ENCODE measurements at places on chromosomes 1 and 21.
A peak's percentile ranks its signal among the peaks of the same experiment; 100 is the strongest.

DNA sequence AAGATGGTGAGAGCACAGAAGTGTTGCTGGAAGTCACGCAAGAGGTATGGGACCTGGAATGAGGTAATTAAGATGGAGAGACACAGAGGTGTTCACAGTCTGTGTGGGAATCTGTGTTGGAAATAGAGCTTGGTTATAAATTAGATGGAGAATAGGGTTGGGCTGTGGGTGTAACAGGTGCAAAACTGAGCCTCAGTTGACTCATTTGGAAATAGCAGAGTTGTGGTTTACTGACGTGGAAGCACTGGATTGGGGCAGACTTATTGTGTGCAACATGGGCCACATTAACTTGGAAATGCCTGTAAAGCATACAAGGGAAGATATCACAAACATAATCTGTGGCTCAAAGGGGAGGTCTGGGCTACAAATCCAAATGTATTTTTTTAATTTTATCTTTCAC, 13.0 kb downstream of the CAMSAP2 start:
- DNase-seq: no peak

GRCh38 chr1:1889847-1890505, 911 bp downstream of the GNB1 start:
- peak; percentile 56 for DNase-seq

DNA sequence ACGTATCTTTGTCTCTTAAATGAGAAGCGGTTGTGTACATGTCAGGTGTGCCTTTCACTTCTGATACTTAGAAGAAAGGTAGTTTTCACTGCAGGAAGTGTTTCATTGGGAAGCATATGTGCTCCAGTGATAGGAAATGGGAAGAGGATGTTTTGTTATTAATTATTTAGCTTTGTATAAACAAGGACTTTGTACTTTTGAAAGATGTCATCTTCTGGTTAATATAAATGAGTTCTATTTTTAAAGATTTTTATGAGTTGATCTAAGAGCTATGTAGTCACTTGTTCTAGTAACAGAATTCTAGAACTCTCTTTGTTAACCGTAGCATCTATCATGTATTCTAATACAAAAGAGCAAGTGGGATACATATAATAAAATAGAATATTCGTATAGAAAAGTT, 130.5 kb downstream of the RASAL2 start:
- no peak for DNase-seq

DNA sequence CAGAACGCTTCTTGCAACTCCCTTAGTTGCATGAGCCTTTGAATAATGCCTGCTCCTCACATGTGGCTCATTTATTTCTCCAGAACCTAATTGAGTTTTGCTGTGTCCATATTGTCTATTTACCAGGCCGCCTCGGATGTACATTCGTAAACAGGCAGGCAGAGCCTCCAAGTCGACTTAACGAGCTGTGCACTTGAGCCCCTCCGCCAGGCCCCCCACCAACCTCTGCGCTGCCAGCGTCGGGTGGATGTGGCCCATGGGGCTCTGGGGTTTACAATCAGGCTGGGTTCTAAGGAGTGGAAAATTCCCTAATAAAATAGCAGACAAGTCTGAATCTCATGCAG, 106.1 kb downstream of the NPHP4 start:
- no peak for DNase-seq

GRCh38 chr1:46797696-46798470, 963 bp upstream of the CYP4B1 start:
- no peak for DNase-seq

DNA sequence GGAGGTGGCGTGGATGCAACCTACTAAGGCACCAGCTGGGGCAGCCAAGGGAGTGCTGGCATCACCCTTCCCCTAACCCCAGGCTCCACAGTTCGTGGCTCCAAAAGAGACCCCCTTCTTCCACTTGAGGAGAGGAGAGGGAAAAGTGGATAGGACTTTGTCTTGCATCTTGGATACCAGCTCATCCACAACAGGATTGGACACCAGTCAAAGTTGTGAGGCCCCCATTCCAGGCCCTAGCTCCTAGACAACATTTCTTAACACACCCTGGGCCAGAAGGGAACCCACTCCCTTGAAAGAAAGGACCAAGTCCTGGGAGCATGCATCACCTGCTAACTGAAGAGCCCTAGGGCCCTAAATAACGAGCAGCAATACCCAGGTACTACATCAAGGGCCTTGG, 372.6 kb upstream of the PLXNA2 start:
- DNase-seq: no peak

DNA sequence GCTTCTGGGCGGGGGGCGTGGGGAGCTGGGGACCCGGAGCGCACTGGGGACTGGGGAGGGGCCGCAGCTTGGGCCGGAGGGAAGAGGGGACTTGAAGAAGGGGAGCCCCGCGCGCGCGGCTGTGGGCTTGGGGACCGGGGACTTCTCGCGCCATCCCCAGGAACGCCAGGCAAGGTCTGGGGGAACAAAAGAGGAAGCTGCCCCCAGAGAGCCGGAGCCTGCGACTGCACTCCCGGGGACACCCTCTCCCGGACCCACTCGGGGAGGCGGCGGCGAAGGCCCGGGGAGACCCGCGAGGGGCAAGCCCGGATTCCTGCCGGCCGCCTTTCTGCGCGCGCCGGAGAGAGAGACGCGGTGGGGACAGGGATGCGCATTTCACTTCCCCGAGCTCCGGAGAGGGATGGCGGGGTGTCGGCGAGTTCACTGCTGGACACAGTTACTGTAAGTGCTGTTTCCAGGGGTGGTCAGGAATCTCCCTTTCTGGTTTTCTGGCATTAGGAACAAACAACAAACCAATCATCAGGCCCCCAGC, 732 bp downstream of the ABCG1 start:
- DNase-seq: peak; percentile 39

DNA sequence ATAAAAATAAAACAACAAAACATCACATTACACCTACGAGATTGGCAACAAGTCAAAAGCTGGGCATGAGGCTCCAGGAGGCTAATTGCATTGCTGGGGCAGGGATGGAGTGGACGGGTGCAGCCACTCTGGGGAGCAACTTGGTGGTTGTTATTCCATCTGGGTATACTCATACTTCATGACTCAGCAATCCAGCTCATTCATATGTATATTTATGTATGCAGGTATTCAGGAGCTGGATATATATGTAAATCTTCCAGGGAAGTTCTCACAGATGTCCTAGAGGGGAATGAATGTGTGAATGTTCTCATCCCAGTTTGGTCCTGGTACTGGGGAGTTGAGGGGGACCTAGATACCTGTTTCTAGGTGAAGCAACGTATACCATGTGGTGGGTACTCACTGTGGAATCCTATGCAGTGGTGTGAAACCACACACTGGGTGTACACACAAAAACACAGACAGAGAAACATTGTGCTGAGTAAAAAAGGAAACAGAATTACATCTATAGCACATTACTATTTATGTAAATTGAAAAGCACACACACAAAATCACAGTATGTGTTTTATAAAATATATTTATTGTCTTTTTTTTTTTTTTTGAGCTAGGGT, 79.7 kb upstream of the RAB4A start:
- no peak for DNase-seq

DNA sequence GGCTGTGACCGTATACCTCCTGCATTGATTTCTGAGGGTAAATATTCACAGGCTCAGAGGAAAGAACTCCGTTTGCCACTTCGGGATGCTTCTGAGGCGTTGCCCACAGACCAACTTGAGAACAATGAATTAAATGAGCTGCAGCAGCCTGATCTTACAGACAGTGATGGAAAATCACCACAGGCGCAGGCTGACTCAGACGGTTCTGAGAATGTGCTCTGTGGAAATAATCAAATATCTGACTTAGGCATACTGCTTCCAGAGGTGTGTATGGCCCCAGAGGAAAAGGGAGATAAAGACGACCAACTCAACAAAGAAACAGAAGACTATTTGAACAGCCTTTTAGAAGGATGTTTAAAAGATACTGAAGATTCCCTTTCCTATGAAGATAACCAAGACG, 76.7 kb upstream of the SCCPDH start:
- no peak for DNase-seq

- no peak for DNase-seq
These were observed 42.4 kb upstream of the TENT5C start for GRCh38 chr1:117563492-117563875.

- DNase-seq: no peak
These were observed 54.9 kb downstream of the ENAH start for GRCh38 chr1:225597926-225598575.

DNA sequence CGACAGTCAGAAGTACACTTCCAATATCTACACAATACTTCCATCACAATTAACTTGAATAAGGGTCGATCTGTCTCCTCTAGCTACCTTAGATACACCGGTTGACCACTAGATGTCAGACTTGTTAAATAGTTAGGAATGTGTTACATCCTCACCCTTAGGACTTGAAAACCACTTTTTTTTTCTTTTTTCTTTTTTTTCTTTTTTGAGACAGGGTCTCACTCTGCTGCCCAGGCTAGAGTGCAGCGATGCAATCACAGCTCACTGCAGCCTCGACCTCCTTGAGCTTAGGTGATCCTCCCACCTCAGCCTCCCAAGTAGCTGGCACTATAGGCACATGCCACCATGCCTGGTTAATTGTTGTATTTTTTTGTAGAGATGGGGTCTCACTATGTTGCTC, 120.4 kb upstream of the GREM2 start:
- DNase-seq: no peak

DNA sequence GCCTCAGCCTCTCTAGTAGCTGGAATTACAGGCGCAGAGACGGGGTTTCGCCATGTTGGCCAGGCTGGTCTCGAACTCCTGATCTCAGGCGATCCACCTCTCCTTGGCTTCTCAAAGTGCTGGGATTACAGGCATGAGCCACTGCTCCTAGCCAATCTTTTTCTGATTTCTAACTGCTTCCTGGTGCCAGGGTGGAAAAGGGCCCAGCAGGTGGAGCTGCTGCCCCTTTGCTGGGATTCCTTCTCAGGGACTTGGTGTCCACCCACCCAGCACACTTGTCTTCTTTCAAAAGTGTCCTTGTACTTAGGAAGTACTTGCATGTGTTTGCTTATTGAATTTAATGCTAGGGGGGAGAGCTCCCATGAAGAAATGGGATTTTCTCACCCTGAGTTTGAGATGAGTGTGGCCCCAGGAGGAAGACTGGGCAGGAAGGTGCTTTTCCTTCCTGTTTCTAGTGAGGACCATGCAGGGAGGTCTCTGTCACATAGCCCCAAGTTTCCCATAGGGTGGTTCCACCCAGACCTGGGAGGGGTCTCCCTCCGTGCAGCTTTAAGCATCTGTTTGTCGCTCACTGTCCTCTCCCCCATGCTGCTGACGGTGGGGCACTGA, 14.2 kb downstream of the UTP11 start:
- peak; percentile 71 for DNase-seq

- no peak for DNase-seq
These were observed 48.6 kb downstream of the PUM1 start for GRCh38 chr1:31016868-31017267.

- no peak for DNase-seq
These were observed 1.0 kb upstream of the LRRC38 start for GRCh38 chr1:13514821-13515220.

Data from endothelial cell (in vitro differentiated cells).